ENCODE measurements at places on chromosomes 4 and X.

- no peak for DNase-seq
Observed at GRCh38 chrX:1140236-1140681, 72.2 kb downstream of the CRLF2 start.

- DNase-seq = no peak
Observed at GRCh38 chr4:175419236-175419718, 392.8 kb downstream of the GPM6A start.

DNA sequence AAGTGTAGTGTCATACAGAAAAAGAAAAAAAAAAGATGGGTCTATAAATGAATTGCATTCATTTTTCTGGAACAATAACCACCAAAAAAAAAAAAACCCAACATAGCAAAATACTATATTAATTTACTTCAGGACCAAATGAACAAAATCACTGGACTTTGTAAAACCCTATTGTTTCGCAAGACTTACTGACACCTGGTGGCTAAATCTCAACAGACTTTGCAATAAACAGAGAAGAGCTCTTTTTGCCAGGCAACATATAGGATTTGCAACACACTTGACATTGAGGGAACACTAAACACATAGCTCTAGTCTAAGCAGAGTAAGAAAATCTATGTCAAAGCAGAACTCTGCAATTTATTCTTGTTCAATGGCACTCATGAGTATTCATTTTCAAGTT lies 990.2 kb downstream of the STPG2 start:
- DNase-seq = no peak

GRCh38 chr4:165799384-165799815 lies 73.6 kb upstream of the TLL1 start:
- no peak for DNase-seq

GRCh38 chr4:105503484-105503883 lies 29.6 kb upstream of the PPA2 start:
- no peak for DNase-seq

DNA sequence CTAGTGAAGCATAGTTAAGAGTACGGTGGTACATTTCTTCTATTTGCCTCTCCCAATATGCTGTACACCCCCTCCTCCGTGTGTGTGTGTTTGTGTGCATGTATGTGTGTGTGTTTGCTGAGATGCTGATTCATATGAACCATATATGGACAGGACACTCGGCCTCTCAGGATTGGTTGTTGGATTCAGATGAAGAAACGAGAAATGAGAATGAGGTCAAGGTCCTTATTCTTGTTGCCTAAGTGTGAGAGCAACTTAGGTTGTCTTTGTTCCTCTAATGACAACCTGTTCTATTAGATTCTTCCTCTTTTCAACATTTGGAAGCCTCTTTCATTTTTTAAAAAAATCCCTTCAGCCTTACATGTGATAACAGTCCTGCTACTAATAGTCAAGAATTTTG lies 1387.6 kb downstream of the STIM2 start:
- DNase-seq = no peak

DNA sequence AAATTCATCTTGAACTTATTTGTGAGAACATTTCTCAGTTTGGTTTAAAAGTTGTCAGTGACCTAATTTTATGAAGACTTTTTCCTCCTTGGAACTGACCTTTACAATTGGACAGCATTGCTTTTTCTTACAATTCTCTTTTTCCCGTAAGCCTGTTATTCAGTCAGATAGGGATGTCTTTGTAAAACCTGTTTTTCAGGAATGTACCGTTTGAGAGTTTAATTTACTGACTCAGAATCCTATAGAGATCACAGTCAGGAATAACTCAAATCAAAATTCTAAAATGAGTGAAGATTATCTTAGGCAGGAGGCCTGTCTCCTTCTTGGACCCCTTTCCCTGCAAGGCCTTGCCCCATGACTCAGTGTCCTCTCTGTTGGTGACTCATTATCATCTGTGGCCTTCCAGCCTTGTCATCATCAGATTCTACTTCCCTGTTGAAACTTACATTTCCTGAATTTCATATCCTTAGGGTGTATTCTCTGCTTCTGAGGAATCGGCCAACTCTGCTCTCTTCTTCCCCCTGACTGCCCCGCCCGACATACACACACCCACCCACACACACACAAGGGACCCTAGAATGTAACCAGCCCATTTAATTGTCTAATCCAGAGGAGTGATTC lies 99.8 kb downstream of the ARHGAP10 start:
- peak; percentile 94 for DNase-seq

GRCh38 chrX:78066110-78066509 lies 37.9 kb upstream of the PGK1 start:
- DNase-seq = no peak

- no peak for DNase-seq
Observed at GRCh38 chrX:150038315-150038714, 100.0 kb upstream of the EOLA2 start.

DNA sequence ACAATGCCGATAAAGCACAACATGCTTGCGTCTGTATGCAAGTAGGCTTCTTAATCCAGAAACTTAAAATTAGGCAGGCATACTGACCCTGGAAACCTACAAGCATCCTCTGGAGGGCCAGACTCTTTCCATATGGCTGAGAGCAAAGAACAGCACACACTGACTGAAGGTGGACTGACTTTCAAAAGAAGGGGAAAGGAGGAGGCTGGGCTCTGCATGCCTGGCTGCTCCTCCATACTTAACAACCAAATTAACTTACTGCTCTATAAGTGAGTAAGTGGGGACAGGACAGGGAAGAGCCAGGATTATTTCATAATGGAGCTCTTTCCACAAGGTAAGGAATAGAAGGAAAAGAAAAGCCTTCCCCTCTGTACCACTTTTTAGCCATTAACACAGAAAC lies 55.9 kb upstream of the ATP8A1 start:
- DNase-seq = no peak

DNA sequence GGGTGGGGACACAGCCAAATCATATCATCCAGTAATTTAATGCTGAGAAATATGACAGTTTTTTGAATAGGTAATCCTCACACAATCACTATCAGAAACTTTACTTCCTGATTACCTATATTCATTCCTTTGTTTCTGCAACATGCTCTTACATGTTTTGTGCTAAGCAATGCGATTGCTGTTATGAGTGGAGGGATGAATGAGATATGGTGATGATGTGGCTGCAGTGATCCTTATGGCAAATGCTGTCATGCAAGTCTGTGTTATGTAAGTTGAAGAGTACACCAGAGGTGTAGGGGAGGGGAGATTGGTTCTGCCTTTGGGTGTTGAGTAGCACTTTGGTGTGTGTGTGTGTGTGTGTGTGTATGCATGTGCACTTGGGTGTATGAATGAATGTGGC lies 14.6 kb downstream of the HERC3 start:
- no peak for DNase-seq

DNA sequence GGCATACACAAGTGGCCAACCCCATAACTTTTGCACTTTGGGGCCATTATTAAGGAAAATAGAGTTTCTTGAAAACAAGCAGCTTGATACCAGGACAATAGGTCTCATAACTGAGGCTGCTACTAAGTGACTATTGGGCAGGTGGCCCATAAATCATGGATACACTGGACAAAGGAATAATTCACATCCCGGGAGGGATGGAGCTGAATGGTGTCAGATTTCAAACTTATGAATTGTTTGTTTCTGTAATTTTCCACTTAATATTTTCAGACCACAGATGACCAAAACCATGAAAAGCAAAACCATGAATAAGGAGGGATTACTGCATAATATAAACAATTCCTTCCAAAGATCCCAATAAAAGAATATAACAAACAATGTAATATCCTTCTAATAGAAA lies 114.4 kb downstream of the WDFY3 start:
- no peak for DNase-seq

Measured in suppressor macrophage treated with lipopolysaccharide for 4 hours (primary cell).